Natural killer cell (primary cell): ENCODE measurements at places on chromosomes 11 and 22. TPM values are rescaled to one million over a fixed set of nuclear protein-coding genes. Genes with fewer than 3 reads are reported as not detected.

Gene NXPE2
- total RNA-seq, result not detected

Gene AQP11
- 0.21 TPM for total RNA-seq

Gene PKNOX2
- total RNA-seq, result not detected

Gene RBMXL2
- not detected for total RNA-seq

Gene CRACR2B
- 3.4 TPM for total RNA-seq

Gene VSIG2
- not detected for total RNA-seq

Gene CADM1
- total RNA-seq, result 4.2 TPM

GRCh38 chr11:86416494-86416893 lies 41.8 kb downstream of the CCDC81 start:
- H3K36me3 ChIP-seq, result no peaks in the 10 kb centered on the region
- no peak overlapping the region for H3K4me3 ChIP-seq
- no peak for DNase-seq
- H3K4me1 ChIP-seq, result no peaks in the 10 kb centered on the region
- no peaks in the 10 kb centered on the region for H3K27me3 ChIP-seq
- H3K27ac ChIP-seq, result no peak overlapping the region

DNA sequence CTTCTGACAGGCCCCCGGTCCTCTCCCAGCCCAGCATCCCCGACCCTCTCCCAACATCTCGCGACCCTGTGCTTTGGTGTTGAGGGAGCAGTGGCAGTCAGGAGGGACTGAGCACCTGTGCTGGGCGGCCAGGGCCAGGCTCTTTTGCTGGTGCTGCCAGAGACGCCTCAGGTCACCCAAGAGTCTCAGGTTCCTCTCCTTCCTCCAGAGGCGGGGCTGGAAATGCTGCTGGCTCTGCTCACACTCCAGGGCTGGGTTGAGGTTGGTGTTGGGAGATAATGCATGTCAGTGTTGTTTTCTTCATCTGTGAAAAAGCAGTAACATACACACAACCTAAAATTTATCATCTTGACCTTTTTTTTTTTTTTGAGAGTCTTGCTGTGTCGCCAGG lies 1.2 kb upstream of the IGLL1 start:
- H3K36me3 ChIP-seq, result no peaks in the 10 kb centered on the region
- no peak for DNase-seq
- H3K27ac ChIP-seq, result no peak overlapping the region
- no peak overlapping the region for H3K4me3 ChIP-seq
- no peaks in the 10 kb centered on the region for H3K27me3 ChIP-seq
- H3K4me1 ChIP-seq, result peaks cover 5% of the 10 kb centered on the region

DNA sequence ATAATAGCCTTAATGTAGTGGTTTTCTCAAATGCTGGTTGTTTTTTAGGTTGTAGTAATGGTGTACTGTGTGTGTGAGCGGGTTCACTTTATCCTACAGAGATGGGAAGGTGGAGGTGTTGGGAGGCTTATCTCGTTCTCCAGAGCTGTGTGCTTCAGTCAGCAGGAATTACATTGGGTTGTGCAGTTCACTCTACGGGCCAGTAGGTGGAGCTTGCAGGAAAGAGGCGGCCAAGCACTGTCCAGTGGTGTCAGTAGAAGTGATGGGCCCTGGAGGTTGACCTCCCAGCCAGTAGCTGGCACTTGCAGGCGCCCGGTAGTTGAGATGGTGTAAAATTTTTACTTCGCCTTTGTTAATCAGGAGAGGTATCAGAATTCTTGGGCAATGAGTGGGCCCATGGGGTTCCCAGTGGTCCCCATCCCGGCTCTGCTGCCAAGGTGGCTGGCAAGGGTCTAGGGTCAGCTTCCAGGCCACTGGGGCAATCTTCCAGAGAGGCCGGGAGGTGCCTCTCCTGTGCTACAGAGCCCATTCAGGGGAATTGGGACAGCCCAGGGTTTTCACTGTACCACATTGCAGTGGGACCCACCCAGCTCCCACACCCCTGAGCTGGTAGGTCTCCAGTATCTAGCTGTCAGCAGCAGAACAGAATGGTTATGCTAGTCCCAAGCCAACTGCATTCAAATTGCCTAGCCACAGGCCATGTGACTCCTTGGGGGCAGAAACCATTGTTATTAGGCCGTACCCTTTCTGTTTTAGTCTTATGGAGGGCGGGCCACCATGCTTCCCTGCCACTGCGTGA lies 43.9 kb downstream of the BIRC2 start:
- peaks cover 16% of the 10 kb centered on the region for H3K36me3 ChIP-seq
- DNase-seq, result peak; percentile 37
- H3K4me1 ChIP-seq, result no peaks in the 10 kb centered on the region
- H3K4me3 ChIP-seq, result no peak overlapping the region
- no peak overlapping the region for H3K27ac ChIP-seq

- H3K4me1 ChIP-seq, result peaks cover 5% of the 10 kb centered on the region
- H3K36me3 ChIP-seq, result no peaks in the 10 kb centered on the region
- no peak overlapping the region for H3K27ac ChIP-seq
- H3K27me3 ChIP-seq, result no peaks in the 10 kb centered on the region
These were observed 85.2 kb upstream of the RTL6 start for GRCh38 chr22:44583061-44583760.

DNA sequence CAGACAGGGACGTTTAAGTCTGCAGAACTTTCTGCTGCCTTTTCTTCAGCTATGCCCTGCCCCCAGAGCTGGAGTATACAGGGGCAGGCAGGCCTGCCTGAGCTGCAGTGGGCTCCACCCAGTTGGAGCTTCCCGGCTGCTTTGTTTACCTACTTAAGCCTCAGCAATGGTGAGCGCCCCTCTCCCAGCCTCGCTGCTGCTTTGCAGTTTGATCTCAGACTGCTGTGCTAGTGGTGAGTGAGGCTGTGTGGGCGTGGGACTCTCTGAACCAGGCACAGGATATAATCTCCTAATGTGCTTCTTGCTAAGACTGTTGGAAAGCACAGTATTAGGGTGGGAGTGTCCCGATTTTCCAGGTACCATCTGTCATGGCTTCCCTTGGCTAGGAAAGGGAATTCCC lies 38.5 kb downstream of the NELL1 start:
- no peak overlapping the region for H3K27ac ChIP-seq
- DNase-seq, result no peak
- H3K4me1 ChIP-seq, result no peaks in the 10 kb centered on the region
- H3K36me3 ChIP-seq, result no peaks in the 10 kb centered on the region
- no peaks in the 10 kb centered on the region for H3K27me3 ChIP-seq
- H3K4me3 ChIP-seq, result no peak overlapping the region

GRCh38 chr11:73478737-73479347 lies 102.6 kb downstream of the RELT start:
- H3K36me3 ChIP-seq, result no peaks in the 10 kb centered on the region
- peak; percentile 15 for DNase-seq
- no peak overlapping the region for H3K4me3 ChIP-seq
- H3K4me1 ChIP-seq, result no peaks in the 10 kb centered on the region

- H3K4me1 ChIP-seq, result peaks cover 80% of the 10 kb centered on the region
- peak overlapping the region; percentile 76 for H3K27ac ChIP-seq
- H3K36me3 ChIP-seq, result peaks cover 11% of the 10 kb centered on the region
- no peak overlapping the region for H3K4me3 ChIP-seq
- DNase-seq, result no peak
These were observed 13.3 kb upstream of the SH3BP1 start for GRCh38 chr22:37626144-37626543.

- no peak overlapping the region for H3K4me3 ChIP-seq
- H3K27ac ChIP-seq, result no peak overlapping the region
- peaks cover 36% of the 10 kb centered on the region for H3K4me1 ChIP-seq
- DNase-seq, result no peak
- H3K27me3 ChIP-seq, result peaks cover 31% of the 10 kb centered on the region
These were observed 10.8 kb upstream of the TCF20 start for GRCh38 chr22:42281284-42281683.

DNA sequence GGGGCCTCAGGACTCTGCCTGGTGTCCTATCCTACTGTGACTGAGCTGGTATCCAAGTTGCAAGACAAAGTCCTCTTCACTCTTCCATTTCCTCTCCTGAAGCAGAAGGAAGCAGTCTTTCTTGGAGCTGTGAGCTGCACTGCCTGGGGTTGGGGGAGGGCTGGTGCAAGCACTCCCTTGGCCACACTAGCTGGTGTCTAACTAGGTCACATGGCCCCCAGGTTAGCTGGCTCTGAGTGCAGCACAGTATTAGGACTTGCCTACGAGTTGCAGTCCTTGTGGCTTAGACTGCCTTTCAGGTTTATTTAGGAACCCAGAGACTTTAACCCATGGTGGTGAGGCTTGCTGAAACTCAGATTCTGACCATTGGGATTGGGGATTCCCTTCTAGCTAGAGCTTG lies 138.9 kb downstream of the NELL1 start:
- no peaks in the 10 kb centered on the region for H3K4me1 ChIP-seq
- DNase-seq, result no peak
- no peak overlapping the region for H3K4me3 ChIP-seq
- no peak overlapping the region for H3K27ac ChIP-seq
- H3K36me3 ChIP-seq, result no peaks in the 10 kb centered on the region
- H3K27me3 ChIP-seq, result no peaks in the 10 kb centered on the region

- DNase-seq, result no peak
- no peak overlapping the region for H3K4me3 ChIP-seq
- H3K36me3 ChIP-seq, result no peaks in the 10 kb centered on the region
- H3K27ac ChIP-seq, result no peak overlapping the region
- no peaks in the 10 kb centered on the region for H3K27me3 ChIP-seq
- no peaks in the 10 kb centered on the region for H3K4me1 ChIP-seq
These were observed 128.5 kb downstream of the CEP164 start for GRCh38 chr11:117456027-117456720.

- no peak overlapping the region for H3K4me3 ChIP-seq
- H3K36me3 ChIP-seq, result no peaks in the 10 kb centered on the region
- DNase-seq, result peak; percentile 41
- H3K27me3 ChIP-seq, result no peaks in the 10 kb centered on the region
- peaks cover 4% of the 10 kb centered on the region for H3K4me1 ChIP-seq
- H3K27ac ChIP-seq, result peak overlapping the region; percentile 85
These were observed 29.7 kb upstream of the DDX6 start for GRCh38 chr11:118820412-118821357.

DNA sequence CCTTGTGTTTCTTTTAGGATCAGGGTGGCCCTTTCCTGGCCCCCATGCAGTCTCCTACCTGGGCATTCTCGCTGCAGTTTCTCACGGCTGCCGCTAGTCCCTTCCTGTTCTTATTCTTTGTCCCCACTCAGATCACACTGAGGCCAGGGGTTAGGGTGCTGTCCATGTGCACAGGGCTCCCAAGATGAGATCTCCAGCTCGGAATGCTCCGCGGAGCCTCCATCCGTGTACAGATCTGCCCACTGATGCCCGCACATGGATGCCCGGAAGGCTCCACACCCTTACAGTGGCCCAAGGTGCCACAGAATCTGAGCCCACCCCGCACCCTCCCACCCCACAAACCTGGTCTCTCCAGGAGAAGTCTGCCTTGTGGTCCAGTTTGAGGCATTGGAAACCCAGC lies 457.3 kb downstream of the TBC1D22A start:
- H3K36me3 ChIP-seq, result no peaks in the 10 kb centered on the region
- H3K27me3 ChIP-seq, result no peaks in the 10 kb centered on the region
- H3K4me1 ChIP-seq, result no peaks in the 10 kb centered on the region
- no peak overlapping the region for H3K4me3 ChIP-seq
- DNase-seq, result no peak

DNA sequence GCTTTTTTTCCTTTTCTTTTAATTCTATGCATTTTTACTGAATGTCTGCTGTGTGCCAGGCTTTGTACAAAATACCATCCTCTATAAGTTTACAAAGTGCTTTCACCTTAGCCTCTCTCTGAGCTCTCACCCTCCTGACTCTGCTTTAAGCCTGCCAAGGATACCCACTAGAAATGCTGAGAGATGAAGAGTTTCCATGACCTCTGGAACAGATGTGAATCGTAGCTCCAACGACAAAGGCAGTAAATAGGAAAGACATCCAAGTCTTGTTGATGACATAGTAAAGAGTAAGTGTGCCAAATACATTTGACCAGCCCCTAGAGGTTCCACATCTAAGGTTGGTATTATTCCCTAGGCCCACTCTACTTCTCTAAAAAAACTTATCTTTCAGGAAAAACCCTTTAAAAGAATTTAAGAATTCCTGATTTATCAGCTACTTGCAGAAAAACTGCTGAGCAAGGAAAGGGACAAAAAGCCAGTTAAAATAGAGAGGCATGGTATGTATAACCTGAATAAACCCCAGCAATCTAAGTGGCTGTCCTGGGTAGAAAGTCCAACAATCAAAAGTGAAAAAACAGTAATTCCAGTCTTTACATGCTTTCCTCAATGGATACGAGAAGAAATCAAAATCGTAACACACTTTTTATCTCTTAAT lies 45.4 kb downstream of the GAB2 start:
- no peaks in the 10 kb centered on the region for H3K27me3 ChIP-seq
- no peak for DNase-seq
- H3K36me3 ChIP-seq, result no peaks in the 10 kb centered on the region

DNA sequence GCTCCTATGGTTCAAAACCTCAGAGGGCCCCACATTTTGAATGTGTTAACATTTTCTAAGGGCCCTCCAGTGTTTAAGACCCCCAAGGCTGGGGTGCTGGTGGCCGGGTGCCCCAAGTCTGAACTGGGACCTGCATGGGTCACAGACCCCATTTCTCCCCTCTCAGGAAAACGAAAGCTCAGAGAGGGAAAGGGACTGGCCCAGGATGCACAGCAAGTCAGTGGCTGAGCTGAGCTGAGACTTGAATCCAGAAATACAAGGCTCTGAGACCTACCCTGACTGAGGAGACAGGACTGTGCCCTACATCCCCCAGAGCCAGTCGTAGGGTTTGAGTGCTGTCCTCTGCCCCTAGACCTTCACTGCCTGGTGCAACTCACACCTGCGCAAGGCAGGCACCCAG lies 4.2 kb downstream of the ACTN3 start:
- H3K4me3 ChIP-seq, result no peak overlapping the region
- DNase-seq, result no peak
- H3K27ac ChIP-seq, result no peak overlapping the region
- H3K4me1 ChIP-seq, result peaks cover 12% of the 10 kb centered on the region

DNA sequence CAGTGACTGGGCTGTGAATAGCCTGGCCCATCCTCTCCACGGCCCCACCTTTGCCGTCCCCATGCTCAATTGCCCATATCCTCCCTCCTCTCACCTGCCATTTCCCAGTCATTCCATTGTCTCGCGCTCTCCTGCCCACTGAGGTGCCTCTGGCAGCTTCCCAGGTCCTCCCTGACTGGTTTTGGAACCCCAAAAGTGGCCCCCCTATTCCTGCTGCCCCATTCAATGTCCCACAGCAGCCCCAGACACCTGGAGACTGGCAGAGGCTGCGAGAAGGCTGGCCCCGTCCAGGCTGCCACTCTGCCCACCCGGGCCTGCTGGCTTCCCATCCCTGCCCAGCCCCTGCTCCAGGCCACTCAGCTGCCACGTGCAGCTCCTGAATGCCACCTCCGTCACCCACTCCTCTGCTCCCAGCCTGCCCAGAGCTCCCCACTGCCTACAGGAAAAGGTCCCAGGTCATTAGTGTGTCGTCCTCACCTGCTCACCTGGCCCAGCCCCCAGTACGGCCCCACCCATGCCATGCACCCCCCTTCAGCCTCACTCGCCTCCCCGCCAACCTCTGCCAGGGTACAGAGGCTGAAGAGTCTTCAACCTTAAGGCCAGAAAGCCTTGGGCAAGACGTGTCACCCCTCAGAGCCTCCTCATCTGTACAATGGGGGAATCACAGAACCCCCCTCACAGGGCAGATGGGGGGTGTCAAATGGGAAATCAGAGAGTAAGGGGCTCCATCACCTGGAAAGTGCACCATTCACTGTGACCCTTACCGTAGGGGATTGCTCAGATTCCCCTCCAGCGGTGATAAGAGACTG lies 37.5 kb downstream of the KCNJ4 start:
- no peak overlapping the region for H3K4me3 ChIP-seq
- H3K27ac ChIP-seq, result no peak overlapping the region
- H3K27me3 ChIP-seq, result no peaks in the 10 kb centered on the region
